ENCODE measurements at places on chromosomes 4 and X.
A peak's percentile ranks its signal among the peaks of the same experiment; 100 is the strongest.

DNA sequence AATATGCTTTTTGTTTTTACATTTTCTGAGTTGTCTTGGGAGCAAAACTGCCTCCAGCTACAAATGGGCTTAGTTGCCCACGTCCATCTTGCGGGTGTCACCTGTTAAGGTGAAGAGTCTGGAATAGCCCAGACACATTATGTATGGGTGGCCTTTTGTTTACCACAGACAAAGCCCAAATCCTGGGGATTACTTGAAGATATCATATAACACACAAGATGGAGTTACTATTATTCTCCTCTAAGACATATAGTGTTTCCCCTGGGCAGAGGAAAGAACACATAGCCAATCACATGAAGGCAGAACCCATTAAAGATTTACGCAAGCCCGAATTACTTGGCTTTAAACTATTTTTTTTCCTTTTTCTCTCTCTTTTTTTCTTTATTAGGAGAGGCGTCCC, 625.6 kb upstream of the FAM241A start:
- DNase-seq: no peak

GRCh38 chrX:128309311-128309710, 257.1 kb upstream of the ACTRT1 start:
- no peak for DNase-seq

DNA sequence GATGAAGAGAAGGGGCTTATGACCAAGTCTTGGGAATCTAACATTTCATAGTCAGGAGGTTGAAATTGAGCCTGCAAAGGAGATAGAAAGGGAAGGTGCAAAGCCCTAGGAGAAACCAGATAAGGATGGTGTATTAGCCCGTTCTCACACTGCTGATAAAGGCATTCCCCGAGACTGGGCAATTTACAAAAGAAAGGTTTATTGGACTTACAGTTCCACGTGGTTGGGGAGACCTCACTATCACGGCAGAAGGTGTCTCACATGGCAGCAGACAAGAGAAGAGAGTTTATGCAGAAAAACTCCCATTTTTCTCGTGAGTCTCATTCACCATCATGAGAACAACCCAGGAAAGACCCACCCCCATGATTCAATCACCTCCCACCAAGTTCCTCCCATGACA, 129.5 kb upstream of the LNX1 start:
- DNase-seq: no peak

DNA sequence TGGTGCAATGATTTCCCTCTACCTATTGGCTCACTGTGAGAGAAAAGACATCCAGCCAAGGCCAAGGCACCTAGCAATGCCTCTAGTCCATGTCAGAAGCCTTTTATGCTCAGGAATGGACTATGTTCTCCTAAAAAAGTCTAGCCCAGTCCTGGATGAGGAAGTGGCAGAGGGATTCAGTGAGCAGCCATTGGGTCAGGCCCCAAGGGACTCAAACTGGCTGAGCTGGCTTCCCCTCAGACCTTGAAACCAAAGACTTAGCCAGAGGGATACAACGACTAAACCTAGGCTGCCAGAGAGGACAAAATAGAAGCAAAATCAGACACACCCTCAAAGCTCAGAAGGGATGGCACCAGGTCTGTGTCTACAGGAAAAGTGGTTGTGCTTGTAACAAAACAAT, 49.1 kb downstream of the ARHGEF9 start:
- no peak for DNase-seq

GRCh38 chr4:37890801-37891259, at the start of gene TBC1D1:
Gene TBC1D1 (plus strand): TSS chr4:37891084. CDS start chr4:37902096, 11,012 bp downstream.
- no peak for DNase-seq

DNA sequence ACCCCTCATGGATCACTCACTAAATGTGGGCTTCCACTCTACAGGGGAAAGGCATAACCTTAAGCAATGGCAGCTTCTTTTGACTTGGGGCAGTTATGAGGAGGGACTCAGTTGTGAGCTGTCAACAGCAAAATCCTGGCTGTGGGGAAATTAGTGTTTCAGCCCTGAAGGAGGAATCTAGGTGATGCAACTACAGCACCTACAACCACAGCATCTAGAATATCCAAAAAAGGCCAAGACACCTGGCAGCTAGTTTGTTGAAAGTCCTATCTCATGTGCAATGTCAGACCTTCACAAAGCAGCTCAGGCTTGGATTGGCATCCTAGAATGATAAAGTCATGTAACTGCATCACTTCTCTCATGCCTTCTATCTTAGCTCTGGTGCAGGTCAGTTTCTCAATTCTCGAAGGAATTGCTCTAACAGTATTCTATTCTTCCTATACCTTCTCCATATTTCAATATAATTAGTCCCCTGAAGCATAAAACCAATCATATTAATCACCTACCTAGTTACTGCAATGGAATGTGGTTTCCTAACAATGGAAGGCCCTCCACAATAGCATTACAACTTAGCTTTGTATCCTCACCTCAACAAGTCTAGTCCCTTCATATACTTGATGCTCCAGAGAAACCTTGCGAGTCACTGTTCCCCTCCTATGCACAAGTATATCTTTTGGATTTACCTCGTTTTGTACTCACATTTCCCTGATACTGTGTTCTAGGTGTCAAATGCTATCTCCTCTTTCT, 5.5 kb upstream of the ANTXR2 start:
- no peak for DNase-seq

GRCh38 chrX:130171446-130172126, at the start of gene RAB33A:
Gene RAB33A (plus strand): TSS chrX:130171962. CDS start chrX:130172063, 101 bp downstream.
- DNase-seq: peak; percentile 22

DNA sequence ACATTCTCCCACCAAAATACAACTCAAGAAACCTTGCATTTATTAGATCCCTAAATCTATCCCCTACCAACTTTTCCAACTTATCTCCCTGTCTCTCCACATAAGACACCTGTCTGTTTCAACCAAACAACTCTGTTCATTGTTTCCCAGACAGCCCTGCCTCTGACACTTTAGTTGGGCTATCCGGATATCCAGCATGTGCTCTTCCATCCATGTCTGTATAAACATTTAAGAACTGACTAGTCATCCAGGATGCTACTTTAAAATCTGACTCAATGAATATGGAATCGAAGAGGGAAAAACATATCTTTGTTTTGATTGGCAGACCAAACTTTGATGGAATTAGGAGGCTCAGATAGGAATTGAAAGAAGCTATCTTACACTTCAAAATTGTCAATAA, 143.2 kb upstream of the DCAF8L1 start:
- DNase-seq: no peak

DNA sequence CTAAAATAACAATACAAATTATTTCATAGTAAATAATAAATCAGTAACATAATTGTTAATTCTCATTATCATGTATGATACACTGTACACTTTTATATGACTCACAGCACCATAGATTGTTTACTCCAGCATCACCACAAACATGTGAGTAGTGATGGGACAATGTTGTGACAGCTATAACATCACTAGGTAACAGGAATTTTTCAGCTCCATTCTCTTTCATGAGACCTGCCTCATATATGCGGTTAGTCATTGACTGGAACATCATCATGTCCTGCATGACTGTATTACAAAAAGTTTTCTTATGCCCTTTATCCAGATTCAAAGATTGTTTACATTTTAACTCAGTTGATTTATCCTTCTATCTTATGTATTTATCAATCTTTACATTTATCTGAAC, 1530.0 kb downstream of the PCDH18 start:
- DNase-seq: no peak

DNA sequence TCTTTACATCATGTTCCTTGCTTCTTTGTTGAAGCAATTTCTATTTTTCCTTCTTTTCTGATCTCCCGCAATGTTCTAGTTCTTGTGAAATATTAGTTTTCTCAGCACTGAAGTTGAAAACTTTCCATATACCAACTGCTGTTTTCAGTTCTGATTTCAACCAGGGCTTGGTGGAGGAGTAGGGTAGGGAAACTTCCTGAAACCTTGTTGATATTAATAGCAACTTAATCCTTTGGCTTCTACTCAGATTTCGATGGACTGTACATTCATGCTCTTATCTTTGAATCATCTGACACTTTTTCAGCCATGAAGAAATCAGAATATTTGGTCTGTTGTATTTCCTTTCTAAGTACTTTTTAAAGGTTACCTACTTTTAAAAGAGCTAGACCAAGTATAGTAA, 315.8 kb downstream of the RPA4 start:
- no peak for DNase-seq

DNA sequence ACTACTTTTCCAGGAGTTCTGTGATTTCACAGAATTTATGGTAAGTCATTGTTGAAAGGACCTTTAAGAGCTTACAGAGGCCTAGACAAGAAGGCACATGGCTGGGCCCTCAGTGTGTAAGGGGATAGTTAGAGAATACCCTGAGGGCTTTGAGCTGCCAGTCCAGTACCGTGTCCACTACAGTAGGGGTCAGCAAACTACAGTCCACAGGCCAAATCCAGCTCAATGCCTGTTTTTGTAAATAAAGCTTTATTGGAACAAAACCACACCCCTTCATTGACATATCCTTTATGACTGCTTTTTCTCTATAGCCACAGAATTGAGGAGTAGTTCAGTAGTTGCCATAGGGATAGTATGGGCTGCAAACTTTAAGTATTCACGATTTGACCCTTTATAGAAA, 176.2 kb downstream of the MID1 start:
- DNase-seq: no peak

DNA sequence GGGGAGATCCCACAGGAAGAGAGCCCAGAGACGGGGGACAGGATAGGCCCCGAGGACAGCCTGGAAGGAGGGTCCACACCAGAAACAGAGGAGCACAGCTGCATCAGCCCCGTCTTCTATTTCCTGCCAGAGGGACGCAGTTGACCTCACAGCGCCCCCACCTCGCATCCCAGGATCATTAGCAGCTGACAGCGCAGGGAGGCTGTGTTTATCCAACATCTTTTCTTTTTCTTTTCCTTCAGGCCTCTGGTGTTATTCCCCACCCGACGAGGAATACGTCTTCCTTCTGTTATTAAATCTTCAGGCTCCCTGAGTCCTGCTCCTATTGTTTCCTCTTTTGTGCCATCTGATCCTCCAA, 75.4 kb downstream of the DCHS2 start:
- DNase-seq: no peak

- DNase-seq: no peak
Measured at GRCh38 chr4:186825069-186825468, 101.4 kb upstream of the FAT1 start.

DNA sequence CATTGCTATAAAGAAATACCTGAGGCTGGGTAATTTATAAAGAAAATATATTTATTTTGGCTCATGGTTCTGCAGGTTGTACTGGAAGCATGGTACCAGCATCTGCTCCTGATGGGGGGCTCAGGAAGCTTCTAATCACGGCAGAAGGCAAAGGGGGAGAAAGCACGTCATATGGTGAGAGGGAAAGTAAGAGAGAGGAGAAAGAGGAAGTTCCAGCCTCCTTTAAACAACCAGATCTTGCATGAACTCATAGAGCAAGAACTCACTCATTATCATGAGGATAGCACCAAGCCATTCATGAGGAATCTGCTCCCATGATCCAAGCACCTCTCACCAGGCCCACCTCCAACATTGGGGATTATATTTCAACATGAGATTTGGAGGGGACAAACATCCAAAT, 125.0 kb upstream of the GRPR start:
- no peak for DNase-seq

GRCh38 chr4:152679414-152680281, at the start of gene TMEM154:
Gene TMEM154 (minus strand): TSS chr4:152679997. CDS start chr4:152679933, 64 bp downstream.
- DNase-seq: peak; percentile 55

GRCh38 chrX:13369256-13370030, 49.6 kb upstream of the ATXN3L start:
- no peak for DNase-seq

Data from effector memory CD8-positive, alpha-beta T cell (primary cell).